ENCODE measurements at places on chromosomes 11 and 22.

DNA sequence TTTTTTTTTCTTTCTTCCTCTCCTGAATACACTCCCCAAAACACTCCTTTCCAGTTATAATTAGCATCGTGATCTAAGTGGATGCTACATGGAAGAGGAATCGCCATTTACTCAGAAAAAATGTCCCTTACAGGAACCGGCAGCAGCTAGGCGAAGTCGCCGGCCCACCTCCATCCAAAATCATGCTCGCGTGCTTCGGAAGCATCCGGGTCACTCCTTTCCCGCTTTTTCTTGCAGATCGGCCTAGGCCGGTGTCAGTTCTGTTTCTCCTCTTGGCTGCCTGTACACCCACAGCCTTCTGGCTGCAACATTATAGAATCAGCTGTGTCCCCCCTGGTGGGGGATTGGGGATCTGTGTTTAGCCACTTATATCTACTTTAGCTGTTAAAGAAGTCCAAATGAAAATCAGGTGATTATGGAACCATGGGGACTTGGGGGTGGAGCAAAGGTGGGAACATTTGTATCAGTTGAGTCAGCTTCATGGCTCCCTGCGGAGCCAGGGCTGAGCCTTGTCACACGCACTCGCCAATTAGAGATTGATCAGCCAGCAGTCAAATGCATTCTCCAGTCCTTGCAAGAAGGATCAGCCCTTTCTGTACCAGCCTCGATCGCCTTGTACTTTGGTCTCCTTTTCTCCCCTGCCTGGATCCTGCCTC lies 36.3 kb downstream of the ASRGL1 start:
- DNase-seq = no peak

DNA sequence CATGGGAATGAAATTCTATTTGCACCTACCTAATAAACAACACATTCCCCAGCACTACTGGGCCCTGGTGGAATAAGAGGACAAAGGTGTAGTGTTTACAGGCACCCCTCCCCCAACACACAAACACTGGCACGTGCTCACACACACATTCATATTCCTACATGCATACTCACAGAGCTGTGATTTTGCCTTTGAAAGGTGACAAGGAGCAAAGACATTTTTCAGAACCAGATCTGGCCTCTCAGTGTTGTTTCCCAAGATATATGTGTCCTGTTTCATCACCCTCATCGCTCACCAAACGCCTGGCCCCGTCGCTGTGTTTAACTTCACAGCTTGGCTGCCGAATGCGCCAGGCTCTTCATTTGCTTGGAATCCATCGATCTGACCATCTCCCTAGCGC lies 292.6 kb downstream of the NTM start:
- DNase-seq = no peak

DNA sequence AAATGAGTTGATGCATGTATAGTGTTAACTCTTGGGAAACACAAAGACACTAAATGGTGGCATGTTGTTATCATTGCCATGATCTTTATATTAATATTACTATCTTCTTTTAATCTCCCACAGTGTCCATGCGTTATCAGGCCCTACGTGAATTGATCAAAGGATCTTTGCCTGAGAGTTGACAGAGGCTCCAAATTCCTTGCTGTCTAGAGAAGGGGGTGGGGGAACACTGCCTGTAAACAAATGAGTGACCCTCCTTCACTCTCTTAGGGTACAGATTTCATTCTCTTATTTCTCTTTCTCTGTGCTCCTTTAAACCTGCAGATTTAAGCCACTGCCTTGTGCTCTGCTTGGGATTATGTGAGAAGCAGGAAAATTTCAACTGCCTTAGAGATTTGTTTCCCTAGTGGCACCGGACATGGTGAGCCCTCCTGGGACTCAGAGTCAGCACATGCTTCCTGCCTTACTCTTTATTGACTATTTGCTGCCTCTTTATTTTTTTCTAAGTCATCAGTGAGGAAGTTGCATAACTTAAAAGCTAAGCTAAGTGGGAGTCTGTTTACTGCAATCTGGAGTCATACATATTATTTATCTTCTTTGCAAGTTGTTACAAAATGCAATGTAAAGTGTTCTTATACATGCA lies 122.9 kb downstream of the MAML2 start:
- DNase-seq = peak; percentile 56

DNA sequence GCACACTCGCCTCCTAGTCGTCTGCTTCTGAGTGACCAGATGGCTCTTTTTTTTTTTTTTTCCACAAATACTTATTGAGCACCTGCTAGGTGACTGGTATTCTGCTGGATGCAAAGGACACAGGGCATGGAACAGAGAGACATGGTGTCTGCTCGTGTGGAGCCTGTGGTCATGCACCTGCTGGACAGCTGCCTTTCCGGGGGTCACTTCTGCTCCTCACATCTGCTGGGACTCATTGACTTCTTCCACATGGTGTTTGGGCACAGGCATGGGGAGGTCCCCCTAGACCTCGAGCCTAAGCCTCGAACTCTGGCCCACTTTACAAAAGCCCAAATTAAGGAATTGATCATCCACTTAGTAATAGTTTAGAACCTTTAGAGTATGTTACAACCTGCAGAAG lies 39.5 kb upstream of the EMID1 start:
- DNase-seq = no peak

DNA sequence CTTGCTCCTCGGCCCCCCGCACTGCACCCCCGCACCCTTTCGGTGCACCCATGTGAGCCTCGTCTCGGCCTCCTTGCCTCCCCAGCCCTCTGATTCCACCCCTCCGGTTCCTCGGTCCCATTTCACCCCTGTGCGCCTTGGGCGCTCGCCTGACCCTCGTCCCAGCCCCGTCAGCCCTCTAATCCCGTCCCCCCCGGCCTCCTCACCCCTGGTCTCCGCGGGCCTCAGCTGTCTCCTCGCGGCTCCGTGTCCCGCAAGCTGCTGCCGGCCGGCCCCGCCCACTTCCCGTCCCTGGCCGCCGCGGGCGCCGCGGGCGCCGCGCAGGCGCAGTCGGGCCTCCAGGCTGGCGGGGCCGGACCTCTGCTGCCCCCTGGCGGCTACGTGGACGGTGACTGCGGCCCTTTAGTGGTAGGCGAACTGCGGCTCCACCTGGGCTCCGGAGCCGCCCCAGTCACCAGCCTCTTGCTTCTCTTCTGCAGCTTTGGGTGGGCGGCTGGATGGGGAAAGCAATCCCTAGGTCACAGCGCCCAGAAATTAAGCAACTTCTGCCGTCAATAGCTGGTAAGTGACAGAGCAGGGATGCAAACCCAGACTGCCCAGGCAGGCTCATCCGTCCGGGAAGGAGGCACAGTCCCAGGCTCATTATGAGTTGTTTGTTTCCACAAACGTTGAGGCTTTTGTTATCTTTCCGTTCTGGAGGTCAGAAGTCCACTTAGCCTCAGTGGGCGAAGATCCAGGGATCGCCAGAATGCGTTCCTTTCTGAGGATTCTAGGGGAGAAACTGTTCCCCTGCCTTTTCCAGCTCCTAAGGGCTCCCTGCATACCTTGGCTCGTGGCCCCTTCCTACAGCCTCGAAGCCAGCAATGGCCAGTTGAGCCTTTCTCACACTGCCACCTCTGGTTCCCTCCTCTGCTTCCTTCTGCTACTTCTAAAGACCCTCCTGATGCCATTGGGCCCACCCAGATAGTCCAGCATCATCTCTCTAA lies at the start of gene PPM1F:
Gene PPM1F (minus strand): TSS at position 263 of the 986 bp plus-strand sequence. CDS start 6,800 bp downstream, outside the sequence.
- peak; percentile 48 for DNase-seq

DNA sequence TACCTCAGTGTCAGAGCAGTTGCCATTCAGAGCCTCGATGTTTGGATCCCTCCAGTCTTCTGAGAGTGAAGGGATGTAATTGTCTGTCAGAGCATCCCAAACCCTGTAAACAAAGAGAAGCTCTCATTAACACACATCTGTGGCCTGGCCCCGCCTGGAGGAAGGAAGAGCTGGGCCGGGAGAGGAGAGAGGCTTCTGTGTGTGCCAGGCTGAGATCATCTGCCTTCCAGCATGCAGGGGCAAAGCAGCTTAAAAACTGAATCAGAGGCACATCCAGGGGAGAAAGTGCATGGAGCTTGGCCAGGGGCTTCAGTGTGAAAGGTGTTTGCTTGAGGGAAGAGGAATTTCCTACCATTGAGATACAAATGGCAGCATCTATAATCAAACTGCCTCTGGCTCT lies 14.5 kb downstream of the FEZ1 start:
- no peak for DNase-seq

DNA sequence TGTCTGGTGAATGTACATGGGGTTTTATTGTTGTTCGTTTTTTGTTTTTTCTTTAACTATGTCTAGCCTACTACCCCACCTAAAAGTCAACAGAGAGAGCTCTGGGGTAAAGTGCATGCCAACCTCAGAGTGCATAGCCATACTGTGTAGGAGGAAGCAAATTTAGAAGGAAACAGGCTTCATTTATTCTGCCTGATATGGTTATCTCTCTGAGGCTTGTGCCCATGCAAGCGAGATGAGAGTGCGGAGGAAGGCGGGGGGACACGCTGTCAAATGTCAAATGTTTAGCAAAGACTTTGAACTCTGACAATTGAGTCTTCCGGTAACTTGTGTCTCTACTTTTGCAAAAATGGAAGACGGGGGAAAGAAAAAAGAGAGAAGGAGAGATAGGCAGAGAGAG lies 295.5 kb downstream of the ETS1 start:
- no peak for DNase-seq

DNA sequence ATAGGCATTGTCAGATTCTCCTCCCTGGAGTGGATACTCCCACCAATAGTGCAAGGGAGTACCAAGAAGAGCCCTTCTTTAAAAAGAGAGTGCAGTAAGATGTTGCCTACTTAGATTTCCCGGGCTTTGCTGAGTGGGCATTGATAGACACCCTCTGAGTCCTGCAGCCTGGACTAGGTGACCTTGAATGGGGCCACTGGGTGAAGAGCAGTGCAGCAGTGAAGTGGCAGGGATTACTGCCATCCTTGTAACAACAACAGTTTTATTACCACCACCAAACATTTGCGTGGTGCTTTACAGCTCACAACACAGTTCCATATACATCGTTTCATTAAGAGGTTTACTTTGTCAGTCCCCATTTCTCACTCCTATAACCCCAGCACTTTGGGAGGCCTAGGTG lies 59.4 kb downstream of the MICAL2 start:
- no peak for DNase-seq

GRCh38 chr11:106496677-106497076 lies 419.2 kb downstream of the AASDHPPT start:
- DNase-seq = peak; percentile 77

DNA sequence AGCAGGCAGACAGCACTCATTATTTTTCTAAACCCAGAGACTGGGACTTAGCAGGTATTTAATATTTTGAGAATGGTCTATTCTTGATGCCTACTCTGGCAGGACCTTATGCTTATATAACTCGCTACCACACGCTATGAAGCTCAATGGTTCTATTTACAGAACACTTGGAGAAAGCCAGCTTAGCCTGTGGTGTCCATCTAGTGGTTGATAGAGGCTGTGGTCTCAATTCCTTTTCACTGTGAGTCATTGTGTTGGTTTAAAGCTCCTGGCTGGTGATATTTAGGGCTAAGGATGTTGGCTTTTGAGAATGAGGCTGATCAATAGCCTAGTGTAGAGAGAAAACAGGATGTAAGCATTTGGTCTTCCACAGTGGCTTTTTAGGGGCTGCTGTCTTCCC lies 206.4 kb downstream of the DBX1 start:
- peak; percentile 88 for DNase-seq

DNA sequence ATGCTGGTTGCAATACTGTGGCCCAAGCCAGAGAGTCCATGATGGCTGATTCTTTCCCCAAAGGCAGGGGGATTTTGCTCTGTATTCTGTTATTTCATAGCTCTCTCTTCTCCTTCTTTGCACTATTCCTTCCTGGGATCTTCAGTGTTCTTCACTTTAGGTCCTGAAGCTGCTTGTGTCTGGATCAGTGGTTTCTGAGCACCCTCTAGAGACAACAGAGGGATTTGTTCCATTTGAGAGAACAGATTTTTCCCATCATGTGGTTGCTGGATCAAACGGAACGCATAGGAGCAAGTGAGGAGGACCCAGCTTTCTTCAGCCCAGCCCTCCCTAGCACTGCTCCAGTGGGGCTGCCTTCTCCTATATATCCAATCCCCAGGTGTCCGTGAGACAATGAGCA lies 68.7 kb upstream of the SYN3 start:
- no peak for DNase-seq

- DNase-seq = no peak
These were observed 6.3 kb downstream of the OSBPL5 start for GRCh38 chr11:3158821-3159220.

GRCh38 chr22:48838376-48838775 lies 989.3 kb downstream of the BRD1 start:
- no peak for DNase-seq

GRCh38 chr11:35365961-35366360 lies 53.4 kb downstream of the SLC1A2 start:
- DNase-seq = no peak

- no peak for DNase-seq
These were observed 6.2 kb downstream of the ALDH3B1 start for GRCh38 chr11:68016161-68016903.

DNA sequence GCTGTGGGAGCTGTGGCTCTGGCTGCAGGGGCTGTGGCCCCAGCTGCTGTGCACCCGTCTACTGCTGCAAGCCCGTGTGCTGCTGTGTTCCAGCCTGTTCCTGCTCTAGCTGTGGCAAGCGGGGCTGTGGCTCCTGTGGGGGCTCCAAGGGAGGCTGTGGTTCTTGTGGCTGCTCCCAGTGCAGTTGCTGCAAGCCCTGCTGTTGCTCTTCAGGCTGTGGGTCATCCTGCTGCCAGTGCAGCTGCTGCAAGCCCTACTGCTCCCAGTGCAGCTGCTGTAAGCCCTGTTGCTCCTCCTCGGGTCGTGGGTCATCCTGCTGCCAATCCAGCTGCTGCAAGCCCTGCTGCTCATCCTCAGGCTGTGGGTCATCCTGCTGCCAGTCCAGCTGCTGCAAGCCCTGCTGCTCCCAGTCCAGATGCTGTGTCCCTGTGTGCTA lies 514 bp downstream of the KRTAP5-9 start:
- no peak for DNase-seq

DNA sequence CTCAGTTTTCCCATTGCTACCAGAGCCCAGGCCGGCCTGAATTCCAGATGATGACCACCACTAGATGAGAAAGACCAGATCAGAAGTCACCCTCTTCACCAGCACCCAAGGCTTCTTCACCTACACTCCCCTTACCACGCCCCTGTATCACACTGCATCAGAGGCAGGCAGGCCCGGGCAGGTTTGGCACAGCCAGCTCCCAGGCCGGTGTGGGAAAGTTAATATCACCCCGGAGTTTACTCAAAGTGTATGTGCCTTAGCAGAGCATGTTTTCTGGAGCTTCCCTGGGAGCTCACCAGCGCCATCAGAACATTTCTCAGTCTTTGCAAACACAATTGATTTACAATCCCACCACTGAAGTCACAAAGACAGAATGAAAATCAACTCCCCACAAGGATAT lies 47.5 kb upstream of the POU2AF1 start:
- DNase-seq = no peak

GRCh38 chr11:34256150-34256549 lies 101.7 kb downstream of the ABTB2 start:
- DNase-seq = no peak

All from fibroblast of lung (primary cell).